ENCODE measurements at places on chromosomes 2 and 18.

- no peak for DNase-seq
Measured at GRCh38 chr2:181319286-181319685, 137.9 kb upstream of the ITGA4 start.

DNA sequence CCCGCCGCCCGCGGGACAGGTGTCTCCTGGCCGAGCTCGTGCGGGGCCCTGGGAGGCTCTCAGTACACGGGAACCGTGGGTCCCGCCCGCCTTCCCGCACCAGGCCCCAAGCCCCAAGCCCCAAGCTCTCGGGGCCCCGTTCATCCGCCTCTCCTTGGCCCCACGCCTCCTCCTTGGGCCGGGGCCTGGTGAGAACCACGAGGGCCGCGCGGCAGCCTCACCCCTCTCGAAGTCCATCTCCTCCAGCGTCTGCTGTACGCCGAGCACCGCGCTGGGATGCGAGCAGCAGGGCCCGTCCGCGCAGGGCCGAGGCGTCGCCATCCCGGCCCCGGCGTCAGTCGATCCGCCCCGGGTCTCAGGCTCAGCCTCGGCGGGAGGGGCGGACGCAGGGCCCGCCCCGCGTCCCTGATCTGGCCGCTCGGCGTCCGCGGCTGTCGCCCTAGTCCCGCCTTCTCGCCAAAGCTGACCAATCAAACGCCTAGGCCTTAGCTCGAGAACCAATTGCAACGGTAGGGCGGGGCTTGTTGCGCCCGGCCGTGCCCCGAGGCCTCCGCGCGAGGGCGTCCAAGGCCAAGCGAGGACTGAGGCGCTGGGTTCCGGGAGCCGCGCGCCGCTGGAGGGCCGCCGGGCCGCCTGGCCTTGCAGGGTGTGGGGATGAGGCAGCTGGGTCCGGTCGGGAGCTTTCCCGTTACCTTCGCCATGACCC, at the start of gene ANKRD39:
TSS of gene ANKRD39 (minus strand) at position 350 of the 706 bp plus-strand sequence. CDS start at position 321, 29 bp downstream.
- peak; percentile 94 for DNase-seq

DNA sequence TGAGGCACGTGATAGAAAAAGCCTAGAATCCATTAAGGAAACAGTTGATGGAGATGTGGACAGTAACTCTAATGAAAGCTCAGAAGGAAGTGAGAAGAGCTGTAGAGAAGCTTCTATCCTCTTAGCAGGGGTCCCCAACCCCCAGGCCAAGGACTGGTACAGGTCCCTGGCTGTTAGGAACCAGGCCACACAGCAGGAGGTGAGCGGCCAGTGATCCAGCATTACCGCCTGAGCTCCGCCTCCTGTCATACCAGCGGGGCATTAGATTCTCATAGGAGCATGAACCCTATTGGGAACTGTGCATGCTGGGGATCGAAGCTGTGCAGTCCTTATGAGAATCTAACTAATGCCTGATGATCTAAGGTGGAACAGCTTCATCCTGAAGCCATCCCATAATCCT, 8.7 kb upstream of the IMP4 start:
- DNase-seq: no peak

- no peak for DNase-seq
Measured at GRCh38 chr2:152730591-152731333, 12.3 kb downstream of the ARL6IP6 start.

DNA sequence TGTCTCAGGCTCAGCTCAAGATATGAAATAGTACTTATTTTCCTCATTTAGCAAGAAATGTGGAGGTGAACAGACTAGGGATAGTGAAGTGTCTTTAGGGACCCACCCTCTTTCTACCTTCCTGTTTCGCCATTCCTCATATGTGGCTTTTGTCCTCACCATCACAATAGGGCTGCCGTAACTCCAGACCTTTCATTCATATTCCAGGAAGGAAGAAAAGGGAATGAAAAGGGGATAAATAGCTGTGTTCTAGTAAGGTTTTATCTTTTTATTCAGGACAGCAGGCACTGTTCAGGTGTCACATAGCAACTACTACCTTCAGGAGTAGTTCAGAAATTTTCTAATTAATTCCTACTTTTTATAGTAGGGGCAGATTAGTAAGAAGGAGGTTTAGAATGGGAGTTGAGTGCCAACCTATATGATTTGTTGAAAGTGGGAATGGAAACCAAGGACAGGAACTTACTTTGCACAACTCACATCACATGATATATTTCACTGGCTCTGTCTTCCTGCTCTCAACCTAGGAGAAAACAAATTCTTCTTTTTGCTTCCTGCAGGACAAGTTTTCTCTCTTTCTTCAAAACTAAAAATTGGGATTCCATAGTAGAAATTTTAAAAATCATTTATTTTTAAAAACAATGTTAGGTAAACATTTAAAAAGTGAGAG, 36.0 kb upstream of the HDAC4 start:
- DNase-seq: no peak

- DNase-seq: no peak
Measured at GRCh38 chr18:7760967-7761948, 194.1 kb downstream of the PTPRM start.

- peak; percentile 99 for DNase-seq
Measured at GRCh38 chr18:361941-362310, 94.1 kb upstream of the THOC1 start.

GRCh38 chr2:143946436-143947391, 573.2 kb downstream of the ZEB2 start:
- DNase-seq: peak; percentile 63

DNA sequence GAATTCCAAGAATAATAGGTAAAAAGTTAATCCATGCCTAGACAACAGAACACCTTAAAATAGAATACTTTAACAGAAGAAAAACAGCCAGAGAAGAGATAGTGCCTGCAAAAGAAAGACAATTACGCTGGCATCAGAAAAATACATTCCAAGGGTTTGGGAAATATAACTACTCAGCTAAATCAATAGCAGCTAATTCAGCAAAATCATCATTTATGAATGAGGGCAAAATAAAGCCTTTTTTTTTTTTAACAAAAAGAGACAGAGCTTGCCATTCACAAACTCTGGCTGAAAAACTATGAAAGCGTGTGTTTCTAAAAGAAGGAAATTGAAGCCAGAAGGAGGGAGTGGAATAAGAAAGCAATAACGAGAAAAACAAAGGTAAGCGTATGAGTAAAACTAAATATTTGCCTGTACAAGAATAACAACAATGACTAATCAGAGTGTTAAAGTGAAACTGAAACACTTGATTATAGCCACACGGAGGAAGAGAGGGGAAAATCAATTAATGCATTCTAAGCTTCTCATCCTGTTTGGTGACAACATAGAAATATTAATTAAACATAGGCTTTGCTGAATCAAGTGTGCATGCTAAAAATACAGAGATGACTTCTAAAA, 90.2 kb downstream of the EHD3 start:
- no peak for DNase-seq

DNA sequence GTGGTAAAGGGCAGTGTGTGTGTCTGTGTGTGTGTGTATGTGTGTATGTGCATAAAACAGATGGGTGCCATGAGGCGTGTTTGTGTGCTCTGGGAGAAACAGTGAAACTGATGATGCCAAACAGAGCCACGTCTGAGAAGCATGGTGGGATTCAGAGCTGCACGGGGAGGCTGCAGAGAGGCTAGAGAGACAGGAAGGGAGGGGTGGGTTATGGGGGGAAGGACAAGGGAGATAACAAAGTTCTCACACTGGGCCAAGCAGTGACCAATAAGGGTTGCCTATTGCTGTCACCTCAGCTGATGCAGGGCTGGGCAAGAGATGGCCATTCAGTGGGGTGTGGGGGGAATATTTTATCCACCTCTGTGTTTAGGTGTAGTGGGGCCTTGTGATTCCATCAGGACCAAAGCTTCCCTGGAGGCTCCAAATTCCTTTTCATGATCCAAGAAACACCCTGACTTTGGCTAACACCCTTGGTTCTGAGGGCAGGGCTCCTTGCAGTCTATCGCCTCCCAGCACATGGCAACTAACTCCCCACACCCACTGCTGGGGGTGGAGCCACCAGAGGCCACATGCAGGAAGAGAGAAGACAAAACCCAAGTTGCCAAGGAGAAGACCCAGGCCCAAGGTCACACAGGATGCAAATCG, 54.2 kb upstream of the POMC start:
- DNase-seq: no peak

GRCh38 chr2:88443353-88443938, 9.0 kb downstream of the FOXI3 start:
- no peak for DNase-seq

DNA sequence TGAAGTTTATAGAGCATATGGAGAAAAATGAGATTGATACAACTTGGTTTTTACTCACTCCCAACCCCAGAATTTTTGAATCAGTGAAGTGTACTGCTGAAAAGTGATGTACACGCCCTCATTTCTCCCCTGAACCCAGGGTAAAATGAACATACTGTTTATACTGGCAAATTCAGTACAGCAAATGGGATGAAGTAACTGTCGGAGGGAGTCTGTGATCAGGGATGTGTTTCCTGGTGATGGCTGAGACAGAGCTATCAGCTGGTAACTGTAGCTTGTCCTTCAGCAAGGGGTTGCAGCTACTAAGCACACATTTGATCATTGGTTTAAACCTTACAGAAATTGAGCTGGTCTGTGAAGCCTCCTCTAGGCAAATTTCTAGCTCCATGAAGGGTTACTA, 191.6 kb downstream of the PTPRM start:
- no peak for DNase-seq

DNA sequence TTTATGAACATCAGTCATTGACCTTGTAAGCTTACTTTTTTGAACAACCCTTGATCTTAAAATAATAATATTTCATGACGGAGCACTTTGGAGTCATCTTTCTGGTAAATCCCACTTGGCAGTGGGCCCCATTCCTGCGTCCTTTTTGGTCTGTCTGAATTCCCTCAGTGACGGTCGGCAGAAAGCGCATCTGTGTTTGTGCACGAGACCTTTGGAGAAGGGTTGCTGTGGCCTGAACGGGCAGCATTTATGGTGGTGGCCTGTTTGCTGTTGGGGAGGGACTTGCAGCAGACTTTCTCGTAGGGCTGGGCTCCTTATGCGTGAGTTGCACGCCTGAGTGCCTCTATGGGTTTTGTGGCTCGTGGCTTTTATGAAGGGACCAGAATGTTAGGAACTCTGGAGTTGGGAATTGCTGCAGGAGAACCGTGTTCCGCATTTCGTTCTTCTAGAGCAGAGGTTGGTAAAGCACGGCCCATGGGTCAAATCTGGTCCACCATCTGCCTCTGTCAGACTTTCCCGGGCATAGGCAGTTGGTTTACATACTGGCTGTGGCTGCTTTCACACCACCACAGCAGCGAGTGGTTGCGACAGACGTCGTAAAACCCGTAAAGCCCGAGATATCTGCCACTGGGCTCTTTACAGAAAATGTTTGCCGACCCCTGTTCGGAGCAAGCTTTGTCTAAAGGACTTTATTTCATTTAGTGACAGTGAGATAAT, 30.8 kb downstream of the LPIN1 start:
- no peak for DNase-seq

DNA sequence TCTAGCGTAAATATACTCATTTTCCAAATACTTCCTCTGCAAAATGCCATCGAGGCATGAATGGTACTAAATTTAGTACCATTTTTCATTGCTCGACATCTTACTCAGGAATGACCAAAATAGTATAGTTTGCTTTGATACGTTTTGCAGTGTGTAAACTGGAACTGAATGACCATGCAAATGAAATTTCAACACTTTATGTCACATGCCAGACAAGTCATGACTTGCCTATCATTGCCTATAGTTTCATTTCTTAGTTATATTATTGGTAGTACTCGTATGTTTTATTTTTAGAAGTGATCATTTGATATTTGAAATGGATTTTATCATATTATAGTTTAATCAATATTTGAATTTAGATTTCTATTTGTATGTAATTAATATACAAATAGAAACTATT, 9.1 kb downstream of the MSTN start:
- DNase-seq: no peak

GRCh38 chr18:61551586-61551985, 218.4 kb downstream of the CDH20 start:
- peak; percentile 70 for DNase-seq

DNA sequence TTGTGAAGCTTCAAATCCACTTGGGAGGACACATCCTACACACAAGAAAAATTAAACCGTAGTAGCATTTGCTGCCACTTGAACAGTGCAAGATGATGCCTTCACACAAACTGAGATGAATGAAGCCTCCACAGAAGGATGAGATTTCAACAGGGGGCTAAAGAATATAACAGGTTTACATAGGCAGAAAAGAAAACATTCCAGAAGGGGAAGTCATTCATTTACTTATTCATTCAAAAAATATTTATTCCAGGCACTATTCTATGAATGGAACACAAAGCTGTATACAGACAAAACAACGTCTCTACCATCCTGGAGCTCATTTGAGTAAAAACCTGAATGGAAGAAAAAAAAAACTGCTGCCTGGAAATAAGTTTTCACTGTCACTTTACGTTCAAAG, 170.5 kb downstream of the CDH20 start:
- DNase-seq: no peak

- DNase-seq: no peak
Measured at GRCh38 chr2:75705921-75706320, 4.8 kb downstream of the GCFC2 start.

DNA sequence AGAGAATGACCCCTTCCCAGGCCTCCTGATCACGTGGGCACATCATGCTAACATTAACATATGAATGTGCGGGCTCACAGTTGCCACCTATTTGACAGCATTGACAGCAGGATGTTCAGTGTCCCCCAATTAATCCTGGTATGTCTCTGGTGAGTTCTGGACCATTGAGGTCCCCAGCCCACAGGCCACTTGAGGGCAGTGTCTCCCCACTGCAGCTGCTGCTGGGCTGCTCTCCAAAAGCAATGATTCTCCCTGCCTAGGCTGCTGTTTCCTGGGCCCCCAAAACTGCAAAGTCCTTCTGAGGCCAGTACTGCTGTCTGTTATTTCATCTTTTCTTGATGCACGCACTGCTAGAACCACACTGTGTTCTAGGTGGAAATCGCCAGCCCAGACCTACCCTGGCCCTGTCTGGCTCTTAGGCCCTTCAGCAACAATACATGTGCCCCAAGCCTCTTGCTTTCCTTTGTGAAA, 52.7 kb upstream of the MAPK4 start:
- no peak for DNase-seq

- DNase-seq: no peak
Measured at GRCh38 chr18:51135364-51135763, 62.1 kb downstream of the MEX3C start.

DNA sequence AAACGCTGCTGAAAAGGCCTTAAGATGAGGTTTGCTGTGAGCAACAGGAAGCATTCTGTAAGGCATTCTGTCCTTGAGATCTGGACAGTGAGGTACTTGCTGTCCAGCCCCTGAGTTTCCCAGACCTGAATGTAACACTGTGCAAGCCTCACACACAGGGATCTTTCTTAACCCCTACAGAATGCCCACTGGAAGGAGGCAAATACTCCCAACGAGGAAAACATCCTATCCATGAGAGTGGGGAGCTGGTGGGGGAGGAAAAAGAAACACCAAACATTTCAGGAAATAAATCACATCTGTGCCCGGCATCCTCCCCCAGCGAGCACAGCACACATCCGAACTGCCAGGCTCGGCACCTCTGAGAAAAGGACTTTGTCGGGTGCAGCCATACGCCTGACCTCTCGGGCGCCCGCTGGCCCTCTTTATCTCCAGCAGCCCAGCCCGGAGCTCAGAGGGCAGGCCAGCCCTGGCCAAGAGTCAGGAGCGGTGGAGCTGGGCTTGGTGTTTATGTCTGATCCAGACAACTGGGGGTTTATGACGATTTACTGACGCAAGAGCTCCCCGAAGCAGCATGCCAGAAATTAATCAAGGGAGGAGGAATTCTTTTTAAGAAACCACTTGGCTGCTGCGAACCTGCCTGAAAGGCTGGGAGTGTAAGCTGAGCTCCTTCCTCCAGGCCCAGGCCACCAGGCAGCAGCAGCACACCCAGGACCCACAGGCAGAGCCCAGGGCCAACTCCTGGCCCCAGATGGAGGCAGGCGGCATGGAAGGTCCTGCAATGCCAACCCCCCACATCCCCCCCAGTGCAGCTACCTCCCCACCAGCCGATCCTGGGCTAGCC, 72.2 kb downstream of the HDAC4 start:
- DNase-seq: peak; percentile 26

GRCh38 chr2:74619651-74620297, 28.4 kb downstream of the M1AP start:
- DNase-seq: no peak
